ENCODE measurements at places on chromosomes 4 and X. TPM values are rescaled to one million over a fixed set of nuclear protein-coding genes. Genes with fewer than 3 reads are reported as not detected.

GRCh38 chrX:122546269-122546668, 637.8 kb upstream of the GRIA3 start:
- DNase-seq, result no peak

DNA sequence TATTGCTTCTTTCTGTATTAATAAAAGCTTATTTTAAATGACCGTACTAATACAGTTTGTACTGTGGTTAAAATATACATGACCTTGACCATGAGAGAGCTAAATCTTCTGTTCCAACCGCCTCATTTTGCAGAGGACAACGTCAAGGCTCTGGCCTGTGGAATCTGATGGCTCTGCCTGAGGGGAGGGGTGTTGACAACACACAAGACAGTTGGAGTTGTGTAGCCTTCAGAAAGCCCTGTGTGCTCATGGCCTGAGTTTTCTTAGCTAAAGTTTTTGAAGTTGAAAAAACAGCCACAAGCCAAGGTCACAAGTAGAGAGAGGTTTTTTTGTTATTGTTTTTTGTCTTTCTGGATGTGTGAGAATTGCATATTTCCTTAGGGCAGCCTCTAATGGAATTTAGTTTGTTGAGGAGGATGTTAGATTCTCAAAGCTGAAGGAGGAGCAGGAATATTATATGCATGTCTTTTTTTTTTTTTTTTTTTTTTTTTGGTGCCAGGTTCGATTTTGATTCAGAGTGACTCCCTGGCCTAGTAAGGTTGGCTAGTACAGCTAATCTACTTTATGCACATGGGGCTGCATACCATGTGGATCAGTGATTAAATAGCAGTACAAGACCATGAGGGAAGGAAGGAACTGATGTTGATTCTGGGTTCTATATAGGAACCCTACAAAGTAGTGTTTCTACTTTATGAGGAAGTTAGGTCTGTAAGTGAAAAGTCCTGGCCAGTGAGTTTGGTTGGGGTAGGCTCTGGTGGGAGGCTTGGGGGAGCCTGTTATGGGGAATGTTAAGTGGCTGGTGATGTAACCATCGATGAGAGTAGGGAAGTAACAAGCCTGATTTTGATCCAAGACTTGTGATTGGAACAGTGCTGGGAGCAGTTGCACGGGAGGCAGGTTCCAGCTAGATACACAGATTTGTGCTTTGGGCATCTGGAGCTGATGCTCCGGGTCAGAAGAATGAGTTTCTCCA, 20.3 kb downstream of the SMS start:
- DNase-seq, result no peak

GRCh38 chrX:20015422-20015821, 24.6 kb upstream of the BCLAF3 start:
- no peak for DNase-seq

The MEPE gene
- polyA plus RNA-seq, result not detected

The STPG2 gene
- polyA plus RNA-seq, result 0.65 TPM

The DRD5 gene
- 0.76 TPM for polyA plus RNA-seq

The SMPX gene
- 0.44 TPM for polyA plus RNA-seq

DNA sequence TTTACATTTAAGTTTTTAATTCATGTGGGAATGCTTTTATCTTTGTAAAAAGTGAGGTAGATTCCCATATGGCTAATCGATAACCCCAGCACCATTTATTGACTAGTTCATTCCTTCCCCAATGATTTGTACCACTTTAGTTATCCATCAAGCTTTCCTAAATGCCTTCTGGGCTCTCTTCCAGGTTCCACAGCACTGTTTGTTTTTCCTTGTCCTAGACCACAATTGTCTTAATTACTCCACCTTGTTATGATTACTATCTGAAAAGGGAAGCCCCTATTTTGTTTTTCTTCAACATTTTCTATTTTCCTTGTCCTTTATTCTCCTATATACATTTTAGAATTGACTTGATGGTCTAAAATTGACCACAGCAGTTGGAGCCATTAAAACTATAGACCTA, 48.5 kb upstream of the GPRIN3 start:
- DNase-seq, result no peak

DNA sequence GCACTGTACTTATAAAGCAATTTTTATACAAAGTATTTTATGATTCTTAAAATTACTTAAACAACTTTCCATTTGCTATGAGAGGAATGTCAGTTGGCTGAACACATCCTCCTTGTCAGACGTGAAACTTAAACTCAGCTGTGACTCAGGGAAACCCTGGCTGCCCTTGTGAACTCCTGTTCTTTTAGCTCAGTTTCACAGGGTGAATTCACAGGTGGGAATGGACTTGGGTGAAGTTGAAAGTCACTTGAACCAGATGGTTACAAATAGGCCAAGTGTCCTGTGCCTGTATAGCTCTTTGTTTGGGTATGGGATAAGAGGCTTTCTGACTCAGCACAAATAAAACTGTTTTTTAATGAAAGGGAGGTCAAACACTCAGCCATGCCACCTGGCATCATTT, 67.4 kb upstream of the FAM47B start:
- no peak for DNase-seq

The BMP3 gene
- 12.1 TPM for polyA plus RNA-seq

The USP17L19 gene
- polyA plus RNA-seq, result not detected

GRCh38 chr4:92634882-92635281, 331.1 kb downstream of the GRID2 start:
- DNase-seq, result no peak

DNA sequence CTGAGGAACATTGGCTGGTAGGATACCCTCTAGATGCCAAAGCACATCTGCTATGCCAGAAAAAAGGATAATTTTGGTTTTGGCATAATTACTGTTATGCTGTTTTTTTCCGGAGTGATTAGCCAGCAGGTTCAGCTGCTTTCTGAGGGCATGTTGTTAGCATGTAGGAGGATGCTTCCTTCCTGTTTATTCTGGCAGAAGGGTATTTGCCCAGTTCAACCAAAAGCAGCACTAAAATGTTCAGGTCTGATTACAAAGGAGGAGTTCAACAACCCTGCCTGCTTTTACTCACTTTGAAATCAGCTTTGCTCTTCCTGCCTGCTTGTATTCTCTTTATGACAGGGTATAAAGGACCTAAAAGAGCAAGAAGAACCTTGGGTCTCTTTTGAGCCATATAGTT, 21.9 kb downstream of the ERCC6L start:
- no peak for DNase-seq

GRCh38 chr4:110869862-110870572, 247.1 kb upstream of the PITX2 start:
- DNase-seq, result no peak

- no peak for DNase-seq
Measured at GRCh38 chr4:53990641-53991040, 73.8 kb downstream of the CHIC2 start.

GRCh38 chr4:16597845-16598596, 300.4 kb downstream of the LDB2 start:
- DNase-seq, result no peak

The ZNF81 gene
- 7.6 TPM for polyA plus RNA-seq

DNA sequence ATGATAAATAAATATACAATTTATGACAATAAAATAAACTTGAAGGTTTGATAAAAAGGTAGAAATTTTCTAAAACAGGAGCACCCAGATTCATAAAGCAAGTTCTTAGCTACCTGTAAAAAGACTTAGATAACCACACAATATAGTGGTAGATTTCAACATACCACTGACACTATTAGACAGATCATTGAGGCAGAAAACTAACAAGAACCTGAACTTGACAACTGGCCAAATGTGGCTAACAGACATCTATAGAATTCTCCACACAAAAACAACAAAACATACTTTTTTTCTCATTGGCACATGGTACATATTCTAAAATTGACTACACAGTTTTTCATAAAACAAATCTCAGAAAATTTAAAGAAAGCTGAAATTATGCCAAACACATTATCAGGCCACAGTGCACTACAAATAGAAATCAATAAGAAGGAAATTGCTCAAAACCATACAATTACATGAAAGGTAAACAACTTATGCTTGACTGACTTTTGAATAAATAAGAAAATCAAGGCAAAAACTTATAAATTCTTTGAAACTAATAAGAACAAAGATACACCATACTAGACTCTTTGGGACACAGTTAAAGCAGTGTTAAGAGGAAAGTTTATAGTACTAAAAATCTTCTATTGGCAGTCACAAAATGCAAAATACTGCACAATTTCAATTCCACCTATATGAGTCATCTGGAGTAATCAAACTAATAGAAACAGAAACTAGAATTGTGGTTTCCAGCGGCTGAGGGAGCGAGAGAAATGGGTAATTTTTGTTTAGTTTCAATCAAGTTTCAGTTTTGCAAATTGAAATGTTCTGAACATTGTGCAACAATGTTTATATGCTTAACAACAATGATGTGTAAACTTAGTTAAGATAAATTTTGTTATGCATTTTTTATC, 925.6 kb downstream of the SH3BGRL start:
- DNase-seq, result no peak

The NPY2R gene
- 0.40 TPM for polyA plus RNA-seq

Data from renal cortex interstitium (tissue), 15 donors.